ENCODE measurements at places on chromosomes 1 and 21.

DNA sequence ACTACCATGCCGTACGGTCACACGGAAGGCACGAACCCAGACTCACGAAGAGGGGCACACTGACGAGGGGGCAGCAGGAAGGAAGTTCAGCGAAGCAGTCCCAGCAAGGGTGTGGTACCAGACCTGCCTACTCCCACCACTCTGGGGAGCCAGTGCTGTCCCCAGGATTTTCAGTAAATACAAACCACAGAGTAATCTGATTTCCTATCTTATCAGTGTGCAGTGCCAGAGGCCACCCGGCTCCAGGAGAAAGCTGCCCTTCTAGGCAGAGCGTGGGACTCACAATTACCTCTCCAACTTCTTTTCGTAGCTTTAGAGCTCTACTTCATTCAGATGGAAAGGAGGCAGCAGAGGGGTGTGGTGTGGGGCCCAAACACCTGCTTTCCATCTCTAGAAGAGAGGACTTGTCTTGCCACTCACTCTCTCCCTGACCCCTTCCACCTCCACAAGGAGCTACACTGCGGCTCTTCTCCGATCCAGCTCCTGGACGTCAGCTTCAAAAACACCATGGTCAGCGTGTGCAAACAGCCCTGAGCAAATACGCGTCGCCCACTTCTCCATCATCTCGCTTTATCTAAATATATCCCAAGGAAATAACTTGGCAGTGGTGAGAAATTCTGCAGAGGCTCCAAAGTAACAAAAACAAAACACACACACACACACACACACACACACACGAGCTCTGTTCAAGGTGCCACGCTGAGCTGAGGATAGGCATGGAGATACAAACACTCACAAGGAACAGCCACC, 98.5 kb downstream of the MRPL37 start:
- DNase-seq: no peak

DNA sequence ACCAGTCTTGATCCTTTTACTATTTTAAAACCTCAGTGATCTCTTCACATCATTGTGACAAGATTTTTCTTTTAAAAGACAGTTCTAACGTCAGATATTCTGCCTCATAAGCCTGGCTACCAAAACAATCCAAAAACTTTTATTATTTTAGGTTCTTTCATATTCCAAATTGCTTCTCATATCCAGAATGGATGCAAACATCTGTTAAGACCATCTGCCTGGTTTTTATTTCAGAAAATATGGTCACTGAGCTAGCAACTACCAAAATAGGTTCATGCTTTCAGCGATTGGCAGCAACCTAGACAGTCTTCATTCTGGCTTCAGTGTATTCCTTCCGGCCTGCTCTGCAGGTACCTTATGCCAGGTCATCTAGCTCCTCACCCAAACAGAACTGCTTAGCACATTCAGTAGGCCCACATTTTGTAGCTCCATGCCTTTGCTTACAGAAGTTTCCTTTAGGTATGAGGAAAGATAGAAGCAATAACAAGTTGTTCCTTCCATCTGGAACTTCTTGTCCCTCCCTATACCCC, 59.0 kb upstream of the CACYBP start:
- no peak for DNase-seq

- DNase-seq: no peak
Measured at GRCh38 chr1:61093525-61094137, 11.3 kb downstream of the NFIA start.

GRCh38 chr1:87685311-87686135, 356.8 kb downstream of the LMO4 start:
- no peak for DNase-seq

GRCh38 chr1:94284476-94284875, 47.1 kb upstream of the ARHGAP29 start:
- DNase-seq: no peak

GRCh38 chr1:183570451-183570850, 19.8 kb downstream of the NCF2 start:
- no peak for DNase-seq

GRCh38 chr1:2632561-2633361, at the start of gene MMEL1:
Gene MMEL1, minus strand, starts transcription at chr1:2633016. Its CDS starts 3,532 bp downstream, at chr1:2629484.
- no peak for DNase-seq

DNA sequence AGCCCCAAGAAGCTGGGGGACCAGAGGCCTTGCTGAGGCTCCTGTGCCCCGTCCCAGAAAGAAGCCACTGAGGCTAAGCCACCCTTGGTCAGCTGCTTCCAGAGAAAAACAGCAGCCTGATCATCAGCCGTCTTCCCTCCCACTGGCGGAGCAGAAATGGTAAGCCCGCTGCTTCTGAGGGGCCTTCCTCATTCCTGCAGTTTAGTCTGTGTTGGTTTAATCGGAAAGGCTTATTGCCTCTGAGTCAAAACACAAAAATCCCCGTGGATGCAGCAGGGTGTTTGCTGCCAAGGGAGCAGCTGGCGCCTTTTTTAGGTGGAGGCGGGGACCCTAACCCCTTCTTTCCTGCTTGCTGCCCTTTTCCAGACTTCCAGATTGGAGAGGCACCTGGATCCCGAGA, 33.9 kb downstream of the SPSB1 start:
- no peak for DNase-seq

- no peak for DNase-seq
Measured at GRCh38 chr21:28112511-28112910, 880.2 kb downstream of the LTN1 start.

DNA sequence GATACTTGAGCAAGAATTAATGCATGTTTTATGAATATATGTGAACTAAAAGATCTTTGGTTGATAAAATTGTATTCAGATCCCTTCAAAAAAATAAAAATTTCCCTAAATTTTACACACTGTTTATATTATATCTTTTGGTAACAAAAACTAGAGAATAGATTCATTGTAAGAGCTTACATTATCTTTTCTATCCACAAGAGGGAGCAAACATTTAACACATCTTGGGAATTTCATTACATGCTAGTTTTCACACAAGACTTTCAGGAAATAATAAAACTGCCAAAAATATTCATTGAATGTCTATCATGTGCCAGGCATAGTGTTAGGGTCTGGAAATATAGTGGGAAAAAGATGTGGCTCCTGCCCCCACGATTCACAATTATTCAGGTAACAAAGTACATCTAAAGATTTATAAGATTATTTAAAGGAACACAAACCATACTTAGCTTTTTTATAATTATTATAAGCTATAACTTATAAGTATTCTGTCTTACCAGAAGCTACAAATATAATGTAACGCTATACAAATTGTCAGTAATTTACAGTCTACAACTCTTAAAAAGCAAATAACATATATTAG, 30.6 kb downstream of the FAF1 start:
- no peak for DNase-seq

GRCh38 chr21:23960769-23961168, 1646.5 kb downstream of the MRPL39 start:
- DNase-seq: no peak

DNA sequence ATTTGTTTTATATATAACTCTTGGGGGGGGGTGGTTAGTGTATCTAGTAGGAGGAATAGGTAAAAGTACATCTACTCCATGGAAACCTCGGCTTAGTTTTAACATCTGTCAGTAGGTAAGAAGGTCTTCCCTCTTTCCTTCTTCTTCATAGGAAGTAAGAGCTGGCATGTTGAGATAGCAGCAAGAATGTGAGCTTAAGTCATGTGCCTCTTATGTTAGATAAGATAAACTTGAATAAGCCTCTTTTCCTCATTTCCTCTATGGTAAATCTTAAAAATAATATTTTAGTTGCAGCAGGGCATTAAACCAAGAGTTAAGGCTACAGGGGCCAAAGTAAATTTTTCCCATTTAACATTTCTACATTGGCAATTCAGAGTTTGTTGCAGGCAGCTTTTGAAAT, 100.4 kb downstream of the MAP3K21 start:
- no peak for DNase-seq

- DNase-seq: no peak
Measured at GRCh38 chr1:242525769-242526168, 1.3 kb upstream of the PLD5 start.

DNA sequence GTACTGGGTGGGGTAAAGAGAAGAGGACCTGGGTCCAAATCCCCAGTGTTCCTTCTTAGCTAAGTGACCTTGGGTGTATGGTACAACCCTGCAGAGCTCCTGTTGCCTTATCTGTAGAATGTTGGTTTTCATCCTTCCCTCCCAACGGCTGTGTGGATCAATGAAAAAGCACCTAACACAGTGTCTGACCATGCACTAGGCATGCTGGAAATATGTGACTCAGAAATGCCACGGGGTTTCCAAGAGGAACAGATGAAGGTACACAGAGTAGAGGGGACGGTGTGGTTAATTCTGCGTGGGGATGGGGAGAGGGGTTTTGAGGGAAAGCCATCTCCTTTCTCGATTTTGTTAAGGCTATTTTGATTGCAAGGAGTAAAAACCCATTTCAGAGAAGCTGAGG, 8.6 kb downstream of the NIPAL3 start:
- peak; percentile 49 for DNase-seq

- no peak for DNase-seq
Measured at GRCh38 chr1:48470950-48471690, 884 bp downstream of the SPATA6 start.

- DNase-seq: no peak
Measured at GRCh38 chr1:16262067-16262466, 25.1 kb upstream of the CPLANE2 start.

- no peak for DNase-seq
Measured at GRCh38 chr21:31879241-31879650, 6.4 kb downstream of the HUNK start.

DNA sequence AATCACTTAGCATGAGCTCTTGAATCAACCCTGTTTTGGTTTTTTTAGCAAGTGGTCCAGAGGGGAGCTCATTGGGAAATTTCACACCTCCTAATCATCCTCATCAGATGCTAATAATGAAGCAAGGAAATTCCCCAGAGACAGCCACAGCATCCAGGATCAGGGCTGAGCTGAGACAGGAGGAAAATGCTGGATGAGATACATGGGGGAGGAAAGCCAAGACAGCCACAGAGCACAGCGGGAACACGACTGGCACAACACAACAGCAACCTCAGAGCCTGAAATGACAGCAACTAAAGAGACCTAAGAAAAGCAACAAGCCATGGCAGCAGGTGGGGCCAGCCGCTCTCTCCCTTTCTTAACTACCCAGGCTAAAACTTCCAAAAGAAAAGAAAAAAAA, 70.4 kb downstream of the UBR4 start:
- no peak for DNase-seq

- DNase-seq: no peak
Measured at GRCh38 chr1:232149287-232150201, 480.4 kb downstream of the SIPA1L2 start.

DNA sequence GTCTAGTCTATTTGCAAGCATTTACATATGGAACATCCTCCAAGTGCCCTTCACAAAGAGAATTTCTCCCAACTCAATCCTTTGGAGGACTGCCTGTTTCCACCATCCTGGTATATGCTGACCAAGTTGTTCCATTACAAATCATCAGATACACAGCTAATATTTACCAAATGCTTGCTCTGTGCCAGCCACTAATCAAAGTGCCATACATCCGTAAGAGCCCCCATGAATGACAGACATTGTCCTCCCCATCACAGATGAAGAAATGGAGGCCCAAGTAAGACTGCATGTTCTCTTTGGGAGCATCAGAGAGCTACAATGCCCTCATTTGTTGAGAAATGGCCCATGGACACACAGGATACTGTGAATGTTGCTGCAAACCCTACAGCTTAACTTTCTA, 130.0 kb upstream of the BACE2 start:
- no peak for DNase-seq

DNA sequence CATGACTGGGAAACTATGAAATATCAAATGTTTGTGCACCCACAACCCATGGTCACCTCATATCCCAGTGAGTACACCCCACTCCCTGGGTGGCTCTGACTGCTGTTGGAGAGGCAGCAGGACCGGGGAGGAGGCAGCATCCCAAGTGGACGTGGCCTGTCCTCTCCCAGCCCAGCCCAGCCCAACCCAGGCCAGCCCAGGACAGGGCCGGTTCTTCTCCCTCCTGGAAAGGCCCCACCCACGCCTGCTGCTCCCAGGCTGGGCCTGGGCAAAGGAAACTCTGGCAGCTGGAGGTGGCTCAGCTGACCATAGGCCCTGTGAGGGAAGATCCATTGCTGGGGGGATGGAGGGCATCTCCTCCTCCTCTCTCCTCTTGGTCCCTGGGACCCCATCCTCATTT, 19.1 kb downstream of the MATN1 start:
- no peak for DNase-seq

DNA sequence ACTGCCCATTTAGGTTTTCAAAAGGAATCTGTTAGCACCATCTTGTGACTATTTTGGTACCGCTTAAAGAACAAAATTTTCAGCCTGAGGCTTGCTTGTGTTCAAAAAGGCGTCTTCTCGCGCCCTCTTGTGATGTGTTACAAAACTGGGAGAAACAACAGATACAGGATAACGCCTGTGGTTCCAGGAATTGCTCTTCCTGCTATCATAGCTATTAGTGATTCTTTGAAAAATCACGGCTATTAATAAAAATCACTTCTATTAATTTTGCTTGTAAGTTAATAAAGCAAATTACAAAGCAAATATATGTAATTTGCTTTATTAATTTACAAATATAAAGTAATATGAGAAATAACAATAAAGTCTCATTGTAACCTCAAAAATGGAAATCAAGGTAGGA, 82.2 kb upstream of the ABCD3 start:
- peak; percentile 33 for DNase-seq

DNA sequence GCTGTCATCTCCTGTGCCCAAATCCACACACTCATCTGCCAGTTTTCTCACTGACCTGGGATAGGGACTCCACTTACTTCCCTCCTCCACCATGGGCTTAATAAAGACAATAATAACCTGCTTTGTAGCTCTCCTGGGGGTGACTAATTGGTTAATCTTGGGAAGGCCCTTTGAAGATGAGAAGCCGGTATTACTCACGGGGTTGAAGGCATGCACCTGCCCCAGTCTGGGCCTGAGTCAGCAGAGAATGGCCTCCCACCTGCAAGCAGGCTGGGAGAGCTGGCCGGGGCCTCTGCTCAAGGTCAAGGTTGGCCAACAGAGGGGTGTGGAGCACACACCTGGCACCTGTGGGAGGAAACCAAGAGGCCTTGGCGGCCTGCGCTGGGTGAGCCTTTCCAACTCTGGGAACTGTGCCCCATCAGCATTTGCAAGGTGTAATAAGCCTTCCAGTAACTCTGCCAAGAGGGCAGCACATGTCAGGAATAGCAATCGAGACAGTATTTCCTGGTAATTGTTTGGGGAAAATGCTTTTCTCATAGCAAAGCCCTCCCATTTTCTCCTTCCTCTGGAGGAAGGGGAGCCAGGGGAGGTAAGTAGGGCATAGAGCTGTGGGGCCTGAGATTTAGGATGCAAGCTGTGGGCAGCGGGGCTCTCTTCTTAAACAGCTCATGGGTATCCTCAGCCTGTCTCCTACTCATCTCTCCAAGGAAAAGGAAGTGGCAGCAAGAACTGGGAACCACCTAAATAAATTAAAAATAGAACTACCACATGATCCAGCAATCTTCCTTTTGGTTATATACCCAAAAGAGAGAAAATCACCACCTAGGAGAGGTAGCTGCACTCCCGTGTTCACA, 49.0 kb downstream of the TOMM20 start:
- peak; percentile 57 for DNase-seq

Measured in stimulated activated CD4-positive, alpha-beta T cell treated with anti-CD3 and anti-CD28 coated beads, Interleukin-15, amount 100 ng/mL, for 24 hours (primary cell).